Breast epithelium (tissue), 4 donors: ENCODE measurements at places on chromosomes 1 and 21.

DNA sequence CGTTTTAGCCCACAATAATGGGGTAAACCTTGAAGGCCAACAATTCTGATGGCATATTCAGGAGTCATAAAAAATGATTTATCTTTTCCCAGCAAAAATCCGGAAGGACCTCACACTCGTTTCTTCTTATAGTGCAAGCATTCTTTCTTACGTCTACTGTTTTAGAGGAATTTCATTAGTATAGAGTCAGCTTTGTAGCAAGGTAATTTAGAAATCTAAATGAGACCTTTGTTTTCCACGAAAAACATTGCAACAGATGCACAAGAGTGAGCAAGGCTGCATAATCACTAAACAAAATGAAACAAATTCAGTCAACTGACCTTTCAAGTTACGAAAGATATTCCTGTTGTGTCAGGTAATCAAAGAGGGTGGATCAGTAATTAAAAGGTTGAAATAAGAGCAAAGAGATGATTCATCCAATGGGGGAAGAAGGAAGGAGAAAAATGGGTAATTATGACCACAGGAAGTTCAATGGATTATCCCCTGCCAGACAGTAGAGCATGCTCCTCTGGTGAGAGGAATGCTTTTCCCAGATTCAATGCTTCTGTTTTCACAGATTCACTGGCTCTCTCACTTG, 560 bp upstream of the CSDE1 start:
- DNase-seq, result no peak

DNA sequence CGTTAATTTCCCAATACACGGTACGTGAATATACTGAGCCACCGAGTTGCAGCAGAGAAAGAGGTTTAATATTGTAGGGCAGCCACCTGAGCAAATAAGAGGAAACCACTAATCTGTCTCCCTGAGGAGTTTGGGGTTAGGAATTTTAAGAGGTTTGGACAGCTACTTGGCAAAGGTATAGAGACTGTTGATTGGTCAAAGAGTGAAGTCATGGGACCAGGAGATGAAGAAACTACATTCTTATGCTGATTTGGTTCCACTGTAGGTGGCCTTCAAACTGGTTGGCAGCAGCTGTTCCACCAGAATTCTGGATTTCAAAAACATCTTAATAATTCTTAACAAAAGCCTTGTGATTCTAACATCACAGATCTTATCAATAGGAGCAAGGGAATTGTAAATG, 485.4 kb upstream of the PRMT6 start:
- DNase-seq, result no peak

DNA sequence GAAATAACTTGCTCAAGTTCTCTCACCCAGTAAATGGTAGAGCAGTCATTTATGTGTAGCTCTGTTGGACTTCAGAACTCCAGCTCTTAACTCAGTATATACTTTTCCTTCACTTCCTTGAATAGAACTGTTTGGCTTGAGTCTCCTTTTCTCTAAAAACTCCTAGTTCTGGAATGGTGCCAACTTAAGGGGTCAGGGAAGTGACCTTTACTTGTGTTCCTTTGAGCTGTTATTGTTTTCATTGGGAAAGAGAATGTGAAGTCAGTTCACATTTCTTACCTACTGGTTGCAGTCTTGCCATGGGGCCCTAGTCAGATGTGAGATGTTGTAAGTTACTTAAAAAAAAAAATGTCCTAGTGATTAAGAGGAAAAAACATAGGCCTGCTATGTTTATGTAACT, 77.0 kb upstream of the MACF1 start:
- no peak for DNase-seq

DNA sequence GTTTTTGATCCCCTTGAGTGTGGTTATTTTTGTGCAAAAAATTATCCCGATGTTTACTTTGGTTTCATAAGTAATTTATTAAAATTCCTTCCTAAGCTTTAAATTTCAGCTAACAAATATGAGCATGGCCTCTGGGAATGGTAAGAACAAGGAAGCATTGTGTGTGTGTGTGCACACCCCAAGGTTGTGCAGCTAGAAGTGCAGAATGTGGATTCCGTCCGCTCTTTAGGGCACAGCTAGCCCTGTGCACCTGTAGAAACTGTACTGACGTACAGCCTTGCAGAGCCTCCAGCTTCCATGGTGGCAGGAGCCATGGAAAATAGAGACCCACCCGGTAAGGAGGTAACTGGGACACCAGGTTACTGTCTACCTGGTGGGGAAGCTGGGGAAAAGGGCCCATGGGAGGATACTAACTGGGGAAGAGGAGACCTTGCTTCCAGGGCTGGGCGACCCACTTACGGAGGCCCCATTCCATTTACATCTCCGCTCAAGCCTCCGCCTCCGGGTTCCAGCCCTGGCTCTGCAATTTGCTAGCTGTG, 54.7 kb downstream of the B3GALT5 start:
- DNase-seq, result no peak

DNA sequence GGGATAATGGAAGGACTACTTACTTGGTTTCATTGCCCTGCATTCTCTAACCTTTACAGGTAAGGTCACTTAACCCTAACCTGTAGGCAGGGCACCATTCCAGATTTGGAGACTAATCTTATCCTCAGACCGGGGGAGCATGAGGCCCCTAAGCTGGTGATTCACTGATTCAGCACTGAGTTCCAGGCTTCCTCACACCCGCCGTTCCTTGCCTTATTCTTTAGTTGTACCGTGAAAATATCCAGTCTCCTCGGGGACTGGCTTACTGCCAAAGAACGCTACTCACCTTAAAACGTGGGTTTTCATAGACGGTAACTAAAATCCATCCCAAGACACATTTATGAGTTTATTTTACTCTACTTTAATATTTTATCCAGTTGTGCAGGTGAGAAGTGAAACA, 44.3 kb upstream of the COL24A1 start:
- DNase-seq, result no peak

- peak; percentile 91 for DNase-seq
Measured at GRCh38 chr1:202034683-202035462, 24.5 kb downstream of the ELF3 start.

- no peak for DNase-seq
Measured at GRCh38 chr1:226185141-226186036, 1.2 kb downstream of the ACBD3 start.

- no peak for DNase-seq
Measured at GRCh38 chr1:94621802-94622201, 80.2 kb upstream of the F3 start.

- no peak for DNase-seq
Measured at GRCh38 chr1:159892944-159893343, 7.0 kb downstream of the CFAP45 start.

DNA sequence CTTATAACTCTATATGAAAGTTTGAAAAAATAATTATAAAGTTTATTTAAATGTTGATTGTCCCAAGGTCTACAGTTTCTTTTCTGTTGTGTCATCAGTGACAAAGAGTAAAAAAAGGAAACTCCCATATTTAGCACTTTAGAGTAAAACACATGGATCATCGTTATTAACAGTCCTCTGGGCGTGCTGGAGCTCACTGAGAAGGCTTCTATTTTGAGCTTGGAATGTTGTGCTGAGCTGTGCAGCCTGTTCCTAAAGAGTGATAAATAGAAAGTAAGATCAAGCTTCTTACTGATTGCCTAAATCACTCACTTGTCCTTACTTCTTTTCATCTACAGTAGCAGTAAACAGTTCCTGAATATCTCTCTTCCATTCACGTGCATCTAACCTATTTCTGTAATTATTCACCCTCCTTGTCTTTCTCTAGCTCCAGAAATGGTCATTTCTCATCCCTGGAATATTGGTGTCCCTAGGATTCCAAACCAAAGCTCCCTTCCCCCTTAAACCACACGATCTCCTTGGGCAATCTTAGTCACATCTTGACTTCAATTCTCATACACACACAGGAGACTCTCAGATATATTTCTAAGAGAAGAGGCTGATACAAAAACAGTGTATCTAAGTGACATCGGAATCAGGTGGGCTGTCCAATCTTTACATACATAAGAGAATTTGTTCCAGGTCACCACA, 11.9 kb downstream of the GBP5 start:
- DNase-seq, result no peak

- DNase-seq, result no peak
Measured at GRCh38 chr1:230121950-230122349, 54.9 kb downstream of the GALNT2 start.

DNA sequence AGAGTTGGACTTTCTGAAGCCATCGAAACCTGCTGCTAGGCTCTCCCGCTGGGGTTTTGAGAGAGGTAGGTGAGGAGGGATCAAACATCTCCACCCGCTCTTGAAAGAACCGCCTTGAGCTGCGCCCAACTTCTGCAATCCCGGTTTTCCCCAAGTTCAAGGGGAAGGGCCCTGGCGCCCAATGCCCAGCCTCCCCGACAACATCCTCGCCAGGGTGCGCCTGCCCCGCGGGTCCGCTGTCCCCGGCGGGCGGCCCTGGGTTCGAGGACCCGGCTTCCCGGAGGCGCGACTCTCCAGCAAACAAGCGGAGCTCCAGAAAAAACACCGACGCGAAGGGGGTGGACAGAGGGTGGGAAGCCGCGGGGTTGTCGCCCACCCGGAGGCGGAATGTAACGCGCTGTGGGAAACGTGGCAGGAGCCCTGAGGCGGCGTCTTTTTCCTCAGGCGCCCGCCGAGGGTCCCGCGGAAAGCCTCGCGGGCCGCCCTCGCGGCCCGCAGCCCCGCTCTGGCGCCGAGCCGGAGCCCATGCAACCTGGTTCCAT, 607 bp downstream of the BTG3 start:
- DNase-seq, result peak; percentile 51

GRCh38 chr1:201595381-201595780, 56.5 kb downstream of the NAV1 start:
- DNase-seq, result no peak

DNA sequence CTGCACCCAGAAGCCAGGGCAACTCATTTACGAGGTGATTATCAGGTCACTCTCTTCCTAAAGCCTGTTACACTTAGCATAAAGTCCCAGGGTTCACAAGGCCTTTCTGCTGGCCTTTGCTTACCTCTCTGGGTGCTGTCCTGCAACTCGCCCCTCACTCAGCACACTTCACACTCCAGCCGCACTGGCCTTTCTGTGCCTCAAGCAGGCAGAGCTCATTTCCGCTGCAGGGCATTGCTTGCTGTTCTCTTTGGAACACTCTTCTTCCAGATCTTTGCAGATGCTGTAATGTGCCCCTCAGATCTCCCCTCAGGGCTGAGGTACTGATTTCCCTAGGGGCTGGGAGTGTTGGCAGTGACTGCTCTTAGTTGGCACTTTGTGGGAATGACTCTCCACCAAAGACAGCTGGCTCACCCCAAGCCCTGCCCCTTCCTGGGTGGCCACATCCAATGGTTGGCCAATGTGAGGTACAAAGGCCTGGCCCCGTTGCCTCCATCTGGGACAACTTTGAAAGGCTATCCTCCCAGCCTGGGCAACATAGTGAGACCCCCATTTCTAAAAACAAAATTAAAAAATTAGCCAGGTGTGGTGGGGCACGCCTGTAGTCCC, 50.8 kb upstream of the SSBP3 start:
- DNase-seq, result no peak

DNA sequence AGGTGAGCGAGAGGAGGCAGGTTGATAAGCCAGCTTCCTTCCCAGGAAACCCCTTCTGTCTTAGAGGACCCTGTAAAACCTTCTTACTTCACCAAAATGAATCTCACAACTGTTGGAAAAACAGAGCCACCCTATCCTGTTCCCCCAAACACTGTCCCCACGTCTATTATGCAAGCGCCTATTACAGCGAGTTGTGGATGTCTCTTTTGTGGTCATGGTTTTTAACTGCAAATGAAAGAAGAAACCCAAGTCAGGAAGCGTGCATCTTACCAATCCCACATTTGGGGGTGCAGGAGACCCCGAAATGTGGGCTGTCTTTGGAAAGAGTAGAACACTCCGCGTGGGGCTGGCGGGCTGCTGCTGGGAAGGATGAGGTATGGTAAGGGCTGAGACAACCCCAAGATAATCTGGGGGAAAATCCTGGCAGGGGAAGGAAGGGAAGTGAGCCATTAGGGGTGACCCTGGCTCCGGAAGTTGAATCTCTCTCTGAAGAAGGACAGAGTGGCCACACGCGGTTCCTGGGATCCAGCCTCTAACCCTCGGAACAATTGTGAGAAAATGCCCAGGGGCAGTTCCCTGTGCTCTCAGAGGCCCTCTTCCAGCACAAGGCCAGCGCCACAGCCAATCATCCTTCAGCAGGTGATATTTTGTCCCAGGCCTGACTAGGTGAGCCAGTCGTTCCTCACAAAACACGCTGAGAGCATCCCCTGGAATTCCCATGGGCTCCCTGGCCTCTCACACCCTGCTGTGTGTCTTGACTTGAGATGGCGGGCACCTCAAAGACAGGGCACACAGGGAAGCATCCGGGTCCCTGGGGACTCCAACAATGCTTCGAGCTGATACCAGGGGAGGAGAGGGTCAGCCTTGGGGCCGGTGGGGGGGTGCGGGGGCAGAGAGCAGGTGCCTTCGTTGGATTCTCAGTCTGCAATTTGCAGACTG, 168.5 kb upstream of the IRF2BP2 start:
- DNase-seq, result peak; percentile 23

DNA sequence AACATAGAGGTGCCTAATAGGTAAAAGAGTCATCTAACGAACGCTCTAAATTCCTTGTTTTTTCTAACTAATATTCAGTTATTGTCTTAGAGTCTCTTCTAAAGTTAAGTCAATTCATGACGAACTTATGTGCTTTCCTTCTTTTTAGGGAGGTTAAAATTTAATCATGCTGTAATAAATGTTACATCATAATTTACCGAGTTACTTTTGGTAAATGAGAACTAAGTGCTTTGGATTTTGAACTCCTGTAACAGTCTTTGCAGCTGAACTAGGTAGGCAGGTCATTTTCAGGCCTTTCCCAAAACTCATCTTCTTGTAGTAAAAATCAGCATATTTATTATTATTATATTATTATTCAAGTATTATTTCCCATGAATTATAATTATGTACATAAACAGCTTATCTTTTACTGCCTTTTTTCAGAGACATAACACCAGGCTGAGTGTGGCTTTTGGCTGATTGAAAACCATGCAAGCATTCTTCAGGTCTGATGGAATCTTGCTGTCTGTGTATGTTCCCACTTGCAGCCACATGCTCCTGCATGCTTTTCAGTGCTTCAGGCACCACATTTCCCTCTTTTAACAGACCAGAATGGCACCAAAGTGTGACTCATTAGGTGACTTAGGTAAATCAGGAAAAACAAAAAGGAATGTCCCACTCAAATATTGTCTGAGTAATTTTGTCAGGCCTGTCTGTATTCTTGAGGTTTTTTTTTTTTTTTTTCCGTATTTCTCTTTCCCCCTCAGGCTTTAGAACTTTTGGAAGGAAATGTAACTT, 81.0 kb upstream of the CD55 start:
- DNase-seq, result peak; percentile 81

DNA sequence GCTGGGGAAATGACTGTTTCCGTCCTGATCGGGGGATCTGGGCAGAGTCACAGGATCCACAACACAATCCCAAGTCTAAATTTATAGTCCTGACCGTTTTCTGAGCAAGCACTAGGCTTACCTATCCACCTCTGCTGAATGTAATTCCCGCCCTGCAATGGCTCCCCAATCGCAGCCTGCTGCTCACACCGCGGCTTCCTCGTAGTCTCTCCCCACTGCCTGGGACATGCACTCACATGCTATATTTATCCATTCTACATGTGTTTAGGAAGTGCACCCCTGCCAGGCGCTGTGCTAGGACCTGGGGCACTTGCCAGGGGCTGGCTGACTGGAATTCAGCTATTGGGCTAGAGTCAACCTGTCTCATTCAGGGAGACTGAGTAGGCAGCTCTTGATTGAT, 246.6 kb upstream of the CSF3R start:
- no peak for DNase-seq
